Placental pericyte (primary cell): ENCODE measurements at places on chromosomes 3 and 15. TPM values are rescaled to one million over a fixed set of nuclear protein-coding genes. Genes with fewer than 3 reads are reported as not detected.

Gene OR5K2
- not detected in 2 replicates for total RNA-seq

Gene GOLGA8H
- total RNA-seq, result 0.22 TPM in 1 of 2 replicates, not detected in the other

Gene GABRA5
- total RNA-seq, result not detected in 2 replicates

Gene NDN
- 18.3 and 31.1 TPM in 2 replicates for total RNA-seq

Gene RTP4
- total RNA-seq, result 1.1 and 1.4 TPM in 2 replicates

Gene SKOR1
- 0.22 and 0.29 TPM in 2 replicates for total RNA-seq
